ENCODE measurements at places on chromosomes 16 and 17.

DNA sequence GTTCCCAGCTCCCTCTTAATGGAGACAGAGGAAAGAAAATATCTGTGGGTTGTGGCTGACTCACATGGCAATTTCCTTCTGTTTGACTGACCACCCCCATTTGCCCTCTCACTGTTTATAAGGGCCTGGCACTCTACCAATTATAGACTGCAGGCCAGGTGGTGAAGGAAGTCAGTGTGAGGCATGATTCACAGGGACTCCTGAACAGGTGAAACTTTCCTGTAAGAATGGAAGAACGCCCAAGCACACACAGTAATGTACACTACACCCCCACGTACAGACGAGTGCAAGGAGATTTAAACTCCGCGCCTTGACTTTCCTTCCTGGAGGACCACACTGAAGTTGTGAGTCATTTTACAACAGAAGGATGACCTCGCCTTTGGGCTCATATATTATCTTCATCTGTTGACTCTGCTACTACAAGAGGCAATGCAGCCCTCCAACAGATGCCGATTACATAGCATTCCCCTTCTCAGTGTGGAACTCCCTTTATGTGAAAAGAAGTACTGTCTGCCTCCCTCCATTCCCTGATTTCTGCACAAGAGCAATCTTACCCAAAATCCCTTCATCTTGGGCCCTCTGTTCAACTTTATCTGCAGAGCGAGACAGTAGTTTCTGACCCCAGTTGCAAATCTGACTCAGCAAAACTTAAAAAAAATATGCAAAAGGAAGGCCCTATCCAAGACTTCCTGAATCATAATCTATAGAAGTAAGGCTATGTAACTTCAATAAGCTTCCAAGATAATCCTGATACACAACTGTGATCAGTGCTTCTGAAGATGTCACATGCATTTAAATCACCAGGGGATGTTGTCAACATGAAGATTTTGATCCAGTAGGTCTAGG is 163.6 kb downstream of the SHISA6 start:
- no peak for DNase-seq

DNA sequence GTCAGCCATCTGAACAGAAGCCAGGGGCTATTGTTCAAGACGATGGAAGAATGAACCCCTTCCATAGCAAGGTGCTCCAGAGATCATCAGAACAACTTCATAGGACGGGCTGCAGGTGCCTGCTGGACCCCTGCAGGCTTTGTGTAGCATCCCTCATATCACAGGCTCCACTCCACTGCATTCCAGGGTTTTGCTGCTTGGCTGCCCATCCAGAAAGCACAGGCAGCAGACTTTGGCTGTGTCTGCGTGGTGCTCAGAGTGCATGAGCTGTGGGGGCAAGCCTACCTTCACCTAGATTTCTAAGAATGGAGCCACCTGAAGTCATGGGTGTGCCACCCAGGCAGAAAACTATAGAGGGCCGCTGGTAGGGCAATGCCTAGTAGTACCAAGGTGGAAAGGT is 93.9 kb upstream of the NLRP1 start:
- DNase-seq, result no peak

GRCh38 chr16:4338712-4339299 is 12.3 kb downstream of the PAM16 start:
- DNase-seq, result peak; percentile 37

DNA sequence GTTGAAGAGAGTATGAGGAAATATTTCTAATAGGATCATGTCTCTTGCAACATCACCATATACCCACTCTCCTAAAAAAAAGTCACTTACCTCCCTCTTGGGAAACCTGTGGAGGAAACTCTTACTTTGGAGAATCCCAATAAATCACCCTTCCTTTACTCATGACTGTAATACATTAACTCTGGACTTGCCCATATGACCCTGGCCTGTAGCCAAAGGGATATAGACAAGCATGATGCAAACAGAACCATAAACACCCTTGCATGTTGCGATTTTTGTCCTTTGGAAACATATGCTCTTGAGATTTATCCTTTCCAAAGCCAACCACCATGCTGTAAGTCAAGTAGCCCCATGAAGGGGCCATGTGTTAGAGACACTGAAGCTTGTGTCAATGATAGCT is 19.5 kb downstream of the CDH11 start:
- no peak for DNase-seq

- DNase-seq, result no peak
These were observed 62.7 kb downstream of the ARHGAP44 start for GRCh38 chr17:12851901-12852435.

DNA sequence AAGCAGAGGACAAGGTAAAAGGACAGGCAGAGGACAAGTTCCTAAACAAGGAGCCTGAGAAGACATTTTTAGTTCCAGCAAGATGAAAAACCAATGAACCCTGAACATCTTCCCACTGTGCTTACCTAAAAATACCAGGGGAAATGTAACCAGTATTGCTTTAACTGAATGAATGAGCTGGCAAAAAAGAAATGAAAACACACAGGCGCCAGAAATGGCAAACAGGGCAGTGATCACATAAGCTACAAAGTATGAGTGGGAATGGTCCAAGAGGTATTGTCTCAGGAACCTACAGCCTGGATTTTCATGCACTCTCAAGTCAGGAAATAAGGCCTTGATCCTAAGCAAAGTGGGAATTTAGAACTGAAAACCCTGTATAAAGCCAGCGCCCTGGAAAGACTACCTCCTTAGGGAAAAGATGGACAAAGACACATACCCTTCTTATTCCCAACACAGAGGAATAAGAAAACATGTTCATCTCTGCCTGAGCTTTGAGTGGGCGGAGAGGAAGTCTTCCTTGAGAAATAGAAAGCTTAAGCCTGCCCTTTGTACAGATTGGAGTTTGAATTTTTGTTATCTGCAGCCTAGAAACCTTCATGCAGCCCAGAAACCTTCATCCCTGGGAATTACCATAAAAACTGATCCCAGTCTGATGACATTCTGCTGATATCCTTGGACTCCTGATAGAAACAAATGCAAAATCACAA is 2.1 kb downstream of the CMTM2 start:
- no peak for DNase-seq

DNA sequence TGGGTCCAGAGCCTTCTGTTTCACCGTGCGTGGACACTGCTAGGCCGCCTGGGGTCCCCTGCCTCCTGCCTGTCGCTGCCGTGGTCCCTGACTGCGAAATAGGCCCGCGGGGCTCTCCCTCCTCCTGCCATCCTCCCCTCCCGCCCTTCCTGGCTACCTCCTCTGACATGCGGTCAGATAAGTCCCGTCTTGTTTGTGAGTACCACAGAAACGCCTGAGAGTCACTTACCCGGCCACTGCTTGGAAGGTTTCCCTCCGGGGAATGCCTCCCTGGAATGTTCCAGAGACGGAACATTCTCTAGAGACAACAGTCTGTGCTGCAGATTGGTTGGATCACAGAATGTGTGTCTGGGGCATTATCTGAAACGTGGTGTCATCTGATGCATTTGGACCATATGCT is 22.7 kb downstream of the CIBAR2 start:
- no peak for DNase-seq

DNA sequence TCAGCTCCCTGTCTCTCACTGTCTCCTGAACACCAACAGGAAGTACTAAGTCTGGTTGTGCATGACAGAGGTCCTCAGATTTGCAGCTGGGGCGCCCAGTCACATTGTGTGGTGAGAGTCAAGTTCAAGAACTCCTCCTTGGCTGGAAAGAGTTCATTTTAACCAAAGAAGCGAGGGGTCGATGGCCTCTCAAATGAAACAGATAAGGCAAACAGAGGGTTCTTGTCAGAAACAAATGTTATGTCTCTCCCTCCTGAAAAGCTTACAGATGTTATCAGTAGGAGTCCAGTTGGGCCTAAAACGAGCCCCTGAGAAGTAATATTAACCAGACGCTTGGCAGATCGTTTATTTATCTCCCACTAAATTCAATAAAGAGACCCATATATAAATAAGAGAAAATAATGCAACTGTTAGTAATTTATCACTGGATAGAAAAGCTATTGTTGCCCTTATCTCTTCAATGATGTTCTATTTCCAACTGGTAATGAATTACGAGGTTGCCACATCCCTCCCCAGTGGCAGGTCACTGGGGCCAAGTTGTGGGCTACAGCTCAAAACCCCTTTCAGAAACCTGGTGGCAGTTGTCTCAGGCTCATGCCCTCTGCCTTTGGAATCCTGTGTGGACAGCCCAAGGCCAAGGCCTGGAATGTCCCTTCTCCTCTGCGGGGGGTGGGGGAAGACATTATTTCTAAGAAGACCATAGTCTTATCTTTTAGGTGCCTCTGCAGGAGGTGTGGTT is 307.5 kb upstream of the DYNLRB2 start:
- DNase-seq, result no peak

GRCh38 chr16:77183137-77183536 is 7.9 kb upstream of the MON1B start:
- DNase-seq, result no peak

GRCh38 chr16:85357924-85358505 is 245.7 kb upstream of the CIBAR2 start:
- DNase-seq, result no peak

- no peak for DNase-seq
These were observed 11.0 kb upstream of the GCGR start for GRCh38 chr17:81792675-81793615.

GRCh38 chr17:77644181-77645071 is 314.1 kb upstream of the TNRC6C start:
- DNase-seq, result no peak

- DNase-seq, result no peak
These were observed 540.6 kb upstream of the SOX9 start for GRCh38 chr17:71580220-71580619.

- no peak for DNase-seq
These were observed 18.5 kb downstream of the TOP2A start for GRCh38 chr17:40399185-40399584.

DNA sequence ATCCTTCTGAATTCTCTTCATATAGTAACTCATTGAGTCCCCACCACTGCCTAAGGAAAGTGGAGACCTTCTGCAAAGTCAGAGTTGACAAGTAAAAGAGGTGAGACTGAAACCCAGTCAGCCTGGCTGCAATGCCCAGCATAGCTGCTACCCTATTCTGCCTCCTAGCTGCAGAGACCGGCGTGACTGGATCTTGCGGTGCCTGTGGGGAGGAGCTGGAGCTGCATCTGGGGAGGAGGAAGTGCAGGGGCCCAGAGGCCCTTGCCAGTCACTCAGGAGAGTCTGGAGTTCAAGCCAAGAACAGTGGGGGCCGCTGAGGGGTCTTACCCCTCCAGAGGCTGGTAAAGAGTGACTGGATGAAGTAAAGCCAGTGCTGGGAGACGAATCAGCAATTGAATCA is 35.0 kb upstream of the ZNF423 start:
- peak; percentile 35 for DNase-seq

DNA sequence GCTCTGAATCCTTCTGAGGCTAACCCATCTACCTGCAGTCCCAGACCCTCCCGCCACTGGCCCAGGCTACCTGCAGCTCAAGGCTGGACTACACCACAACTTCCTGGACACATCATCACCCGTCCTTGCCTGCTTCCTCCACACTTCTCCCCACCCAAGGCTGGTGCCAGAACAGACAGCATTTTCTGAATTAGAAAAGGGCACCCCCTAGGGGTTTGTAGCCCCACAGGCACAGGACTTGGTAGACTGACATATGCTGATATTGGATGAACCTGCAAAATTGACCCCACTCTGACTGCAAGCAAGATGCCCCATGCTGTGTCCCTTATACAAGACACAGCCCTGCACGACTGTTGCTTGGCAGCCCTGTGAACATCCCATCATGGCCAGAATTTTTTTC is 271.5 kb upstream of the C16orf82 start:
- DNase-seq, result no peak

GRCh38 chr17:39636927-39637736 is at the start of gene STARD3:
TSS of gene STARD3 (plus strand) at chr17:39637144. CDS start at chr17:39653532, 16,388 bp downstream.
- peak; percentile 94 for DNase-seq

DNA sequence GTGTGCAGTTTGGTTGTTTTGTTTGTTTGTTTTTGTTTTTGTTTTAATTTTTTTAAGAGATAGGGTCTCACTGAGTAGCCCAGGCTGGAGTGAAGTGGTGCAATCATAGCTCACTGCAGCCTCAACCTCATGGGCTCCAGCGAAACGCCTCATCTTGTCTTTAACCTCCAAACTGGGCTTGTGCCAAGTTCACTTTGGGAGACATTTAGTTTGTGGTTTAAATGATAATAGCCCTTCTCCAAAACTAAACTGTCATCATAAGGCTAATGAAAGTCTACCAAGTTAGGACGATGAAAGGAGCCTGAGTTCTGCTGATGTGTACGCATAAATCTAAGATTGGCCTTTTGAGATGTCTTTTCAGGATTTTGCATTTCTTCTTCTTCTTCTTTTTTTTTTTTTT is 6.5 kb upstream of the CARD14 start:
- DNase-seq, result no peak

DNA sequence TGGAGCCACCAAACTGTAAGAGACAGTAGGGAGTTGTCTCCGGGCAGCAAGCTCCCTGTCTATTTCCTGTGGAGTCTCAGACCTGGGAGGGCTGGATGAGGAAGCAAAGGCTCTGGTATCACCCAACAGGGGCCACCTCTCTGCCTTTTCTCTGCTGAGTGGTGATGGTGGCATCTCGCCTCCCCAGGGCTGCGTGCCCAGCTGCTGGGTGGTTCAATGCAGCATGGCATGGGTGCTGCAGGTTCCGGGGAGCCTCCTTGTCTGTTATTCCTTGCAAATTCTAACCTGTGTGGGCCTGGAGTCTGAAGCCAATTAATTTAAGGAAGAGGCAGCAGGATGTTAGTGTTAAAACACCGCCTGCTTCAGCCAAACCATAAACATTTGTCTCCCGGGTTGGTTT is 78.2 kb downstream of the CCDC182 start:
- no peak for DNase-seq

DNA sequence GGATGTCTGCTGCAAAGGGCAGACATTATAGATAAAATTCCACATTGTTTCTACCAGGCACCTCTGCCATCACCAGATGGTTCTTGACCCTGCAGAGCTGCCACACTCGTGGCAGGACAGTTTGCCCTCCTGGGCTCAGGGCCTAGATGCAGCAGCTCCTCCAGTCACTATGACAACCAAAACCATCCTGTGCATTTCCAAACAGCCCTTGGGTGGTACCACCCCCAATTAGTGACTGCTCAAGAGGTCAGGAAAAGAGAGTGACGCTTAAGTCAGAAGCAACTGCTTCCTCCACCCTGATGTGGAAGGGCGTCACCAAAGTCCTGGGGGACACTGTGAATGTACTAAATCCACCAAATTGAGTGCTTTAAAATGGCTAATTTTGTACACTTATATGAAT is 109.2 kb downstream of the C16orf95 start:
- DNase-seq, result no peak

- DNase-seq, result no peak
These were observed 154.6 kb upstream of the CHMP6 start for GRCh38 chr17:80836971-80837481.

GRCh38 chr17:1179112-1179817 is 516 bp downstream of the ABR start:
- no peak for DNase-seq

DNA sequence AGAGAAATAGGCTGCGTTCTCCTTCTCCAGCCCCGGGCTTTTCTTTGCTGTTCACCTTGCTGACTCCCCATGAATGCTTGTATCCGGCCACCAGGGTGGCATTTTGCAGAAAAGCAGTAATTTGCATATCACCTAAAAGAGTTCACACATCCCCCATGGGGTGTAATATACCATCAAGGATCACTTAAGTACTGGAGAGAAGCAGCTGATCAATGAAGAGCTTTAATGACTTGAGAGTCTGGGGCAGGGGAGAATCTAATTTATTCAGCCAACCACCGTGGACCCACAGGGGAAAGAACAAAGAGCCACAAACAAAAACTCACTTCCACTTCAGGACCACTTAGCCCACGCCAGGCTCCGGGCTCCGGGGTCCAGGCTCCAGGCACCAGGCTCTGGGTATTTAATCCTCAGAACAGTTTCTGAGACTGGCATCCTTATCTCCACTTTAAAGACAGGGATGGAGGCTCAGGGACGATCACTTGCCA is 33.9 kb upstream of the SEC14L1 start:
- no peak for DNase-seq

Data from right hindlimb (tissue), 1 donor.